ENCODE measurements at places on chromosomes 16 and 17.

DNA sequence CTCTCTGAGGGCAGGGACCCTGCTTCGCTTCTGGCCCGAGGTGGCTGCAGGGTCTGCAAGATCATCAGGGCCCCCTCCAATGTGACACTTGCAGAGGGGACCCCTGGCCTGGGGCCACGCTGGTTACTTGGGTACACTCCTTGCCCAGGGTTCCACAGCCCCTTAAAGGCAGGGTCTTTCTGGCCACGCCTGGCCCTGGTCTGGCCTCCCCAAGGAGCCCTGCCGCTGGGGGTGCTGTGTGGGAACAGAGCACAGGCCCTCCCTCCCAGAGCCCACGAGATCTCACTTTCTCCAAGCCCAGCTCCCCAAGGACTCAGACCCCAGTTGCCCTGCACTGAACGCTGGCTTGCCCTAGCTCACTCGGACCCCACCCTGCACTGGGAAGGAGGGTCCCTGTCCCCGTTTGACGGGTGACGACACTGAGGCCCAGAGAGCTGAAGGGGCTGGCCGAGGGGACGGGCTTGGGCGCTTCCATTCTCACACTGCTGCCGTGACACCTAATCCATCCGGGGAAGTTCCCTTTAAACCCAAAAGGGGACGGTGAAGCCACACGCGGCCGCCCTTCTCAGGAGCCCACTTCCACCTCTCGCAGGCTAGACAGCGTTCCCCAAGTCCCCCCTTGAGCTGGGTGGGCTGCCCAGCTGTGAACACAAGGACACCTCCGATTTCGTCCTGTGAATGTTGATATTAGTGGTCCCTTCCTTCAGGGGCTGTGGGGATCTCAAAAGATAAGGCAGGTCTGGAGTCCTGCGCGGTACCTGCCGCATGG, 26.9 kb upstream of the OSGIN1 start:
- no peak for DNase-seq

DNA sequence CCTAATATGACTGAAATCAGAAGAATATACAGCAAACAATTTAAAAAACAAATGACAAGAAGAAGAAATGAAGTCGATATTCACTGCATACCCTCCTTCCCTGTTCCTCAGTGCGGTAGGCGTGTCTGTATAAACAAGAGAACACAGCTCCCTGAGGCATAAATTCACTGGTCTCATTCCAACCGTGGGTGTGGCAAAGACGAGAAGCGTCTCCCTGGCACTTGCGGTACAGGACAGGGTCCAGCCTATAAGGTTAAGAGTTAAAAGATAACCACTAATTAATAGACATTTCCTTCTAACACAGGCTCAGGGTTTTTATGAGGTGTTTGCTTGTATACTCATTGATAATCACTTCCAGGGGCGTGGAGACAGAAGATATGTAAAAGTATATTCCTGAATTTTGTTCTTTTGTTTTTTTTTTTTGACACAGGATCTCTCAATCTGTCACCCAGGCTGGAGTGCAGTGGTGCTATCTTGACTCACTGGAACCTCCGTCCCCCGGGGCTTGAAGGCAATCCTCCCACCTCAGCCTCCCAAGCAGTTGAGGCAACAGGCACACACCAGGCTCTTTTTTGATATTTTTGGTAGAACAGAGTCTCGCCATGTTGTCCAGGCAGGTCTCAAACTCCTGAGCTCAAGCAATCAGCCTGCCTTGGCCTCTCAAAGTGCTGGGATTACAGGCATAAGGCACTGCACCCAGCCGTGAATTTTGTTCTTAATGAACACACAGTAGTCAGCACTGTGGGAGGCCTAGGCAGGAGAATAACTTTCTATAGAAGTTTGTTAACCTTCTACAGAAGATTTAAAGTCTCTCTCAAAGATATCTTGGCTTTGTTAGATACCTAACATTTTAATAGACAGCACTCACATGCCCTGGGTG, 59.1 kb upstream of the CLEC18B start:
- no peak for DNase-seq

DNA sequence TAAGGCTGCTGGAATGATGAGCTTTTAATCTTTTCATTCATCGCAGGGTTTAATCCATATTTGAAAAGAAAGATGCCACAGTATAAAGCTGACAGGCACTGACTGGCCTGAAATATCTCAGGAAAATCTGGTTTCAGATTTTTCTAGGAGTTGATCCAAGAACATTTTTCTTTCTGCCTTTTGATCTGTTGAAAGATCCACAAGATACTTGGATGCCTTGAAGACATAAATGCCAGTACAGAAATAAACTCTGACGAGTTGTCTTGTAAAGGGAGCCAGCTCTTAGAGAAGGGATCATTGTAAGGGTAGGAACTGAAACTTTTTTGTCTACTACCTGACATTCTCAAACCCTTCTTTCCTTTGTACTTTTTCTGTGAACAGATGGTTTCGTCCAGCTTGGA, 25.4 kb upstream of the KRT20 start:
- DNase-seq = no peak

GRCh38 chr16:30884760-30885159, 9.1 kb downstream of the BCL7C start:
- no peak for DNase-seq

- no peak for DNase-seq
Observed at GRCh38 chr16:2212362-2213324, 2.0 kb upstream of the BRICD5 start.

DNA sequence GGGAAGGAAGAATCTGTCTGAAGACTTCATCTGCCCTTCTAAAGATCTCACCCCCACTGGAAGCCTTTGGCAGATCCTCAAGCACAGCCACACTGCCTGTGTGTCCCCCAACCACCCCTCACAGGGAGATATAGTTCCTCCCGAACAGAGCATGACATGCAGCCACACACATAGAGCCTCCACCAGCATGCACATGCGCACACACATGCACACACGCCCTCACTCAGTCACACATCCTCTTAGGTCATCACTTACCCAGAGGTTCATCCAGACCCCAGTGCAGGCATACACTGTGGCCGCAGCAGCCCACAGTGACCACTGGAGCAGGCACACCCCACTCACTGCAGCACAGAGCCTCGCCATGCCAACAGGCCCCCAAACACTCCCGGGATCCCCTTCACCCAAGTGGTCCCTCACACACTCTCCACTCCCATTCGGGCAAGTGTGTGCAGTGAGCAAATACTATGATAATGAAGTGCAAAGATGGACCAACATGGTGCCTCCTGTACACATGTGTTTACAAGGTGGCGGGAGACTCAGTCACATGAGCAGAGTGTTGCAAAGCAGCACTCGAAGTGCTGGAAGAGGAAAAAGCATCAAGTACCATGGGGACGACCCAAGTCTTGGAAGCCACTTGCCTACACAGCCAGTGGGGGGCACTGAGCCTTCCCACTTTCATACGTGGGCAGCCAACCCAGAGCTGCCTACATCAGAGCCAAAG, 17.0 kb upstream of the SP6 start:
- DNase-seq = no peak

- peak; percentile 91 for DNase-seq
Observed at GRCh38 chr17:70168977-70169708, at the start of gene KCNJ2. KCNJ2 (plus strand) TSS chr17:70169532; CDS start chr17:70175040, 5,508 bp downstream.

DNA sequence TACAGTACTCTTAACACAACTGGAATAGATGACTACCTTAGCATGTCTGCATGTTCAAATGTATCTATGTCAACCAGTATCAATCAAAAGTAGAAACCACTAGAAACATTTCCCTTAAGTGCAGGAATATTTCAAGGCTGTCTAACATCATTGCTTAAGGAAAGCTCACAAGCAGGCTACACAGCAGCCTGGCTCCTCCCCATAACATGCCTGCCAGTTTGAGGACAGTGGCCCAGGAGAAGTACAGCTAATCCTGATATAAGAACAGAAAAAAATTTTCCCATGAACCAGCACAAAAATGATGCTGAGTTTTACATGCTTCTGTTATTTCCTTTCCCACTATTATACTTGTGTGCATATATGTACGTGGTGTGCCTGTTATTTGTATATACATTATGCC, 175.1 kb downstream of the MYO1D start:
- no peak for DNase-seq

DNA sequence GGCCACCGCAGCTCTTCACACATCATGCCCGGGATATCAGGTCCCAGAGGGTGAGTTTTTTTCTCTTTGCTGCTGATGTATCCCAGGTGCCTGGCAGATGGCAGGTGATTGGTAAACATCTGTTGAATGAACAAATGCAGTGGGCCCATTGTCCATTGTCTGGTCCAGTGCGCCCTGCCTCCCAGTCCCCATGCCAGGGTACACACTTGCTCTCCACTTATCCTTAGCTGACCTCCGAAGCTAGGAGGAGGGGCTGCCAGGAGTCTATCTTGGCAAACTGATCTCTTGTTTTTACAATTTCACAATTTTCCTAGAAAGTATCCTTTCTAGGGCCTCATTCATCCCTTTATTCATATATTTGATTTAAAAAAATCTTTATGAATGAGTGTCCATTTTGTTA, 196.0 kb downstream of the RAB11FIP4 start:
- no peak for DNase-seq

DNA sequence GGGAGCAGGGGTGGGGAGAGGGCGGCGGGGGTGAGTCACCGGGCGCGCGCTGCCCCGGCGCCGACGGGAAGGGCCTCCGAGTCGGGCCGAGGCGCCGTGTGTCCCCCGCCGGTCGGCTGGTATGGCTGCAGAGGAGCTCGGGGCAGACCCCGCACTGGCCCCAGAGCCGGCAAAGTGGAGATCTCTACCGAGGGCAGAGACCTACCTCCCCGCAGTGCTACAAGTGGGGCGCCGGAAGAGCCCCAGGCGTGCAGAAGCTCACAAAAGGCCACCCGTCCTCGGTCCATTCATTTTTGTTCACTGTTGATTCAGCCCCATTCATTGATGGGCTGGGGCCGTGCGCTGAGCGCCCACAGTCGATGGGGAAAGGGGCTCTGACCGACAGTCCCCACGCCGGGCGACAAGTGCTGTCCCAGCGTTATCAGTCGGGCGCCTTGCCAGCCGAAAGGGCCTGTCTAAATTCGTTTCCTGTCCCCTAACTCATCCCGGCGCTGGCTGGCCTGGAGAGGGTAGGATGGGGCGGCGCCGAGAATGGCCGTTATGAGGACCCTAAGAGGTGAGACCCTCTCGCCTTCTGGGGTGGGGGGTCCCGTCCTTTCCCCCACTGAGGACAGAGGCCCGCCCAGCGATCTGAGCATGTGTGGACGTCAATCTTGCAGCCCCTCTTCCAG, 709 bp upstream of the ENO3 start:
- DNase-seq = peak; percentile 42

DNA sequence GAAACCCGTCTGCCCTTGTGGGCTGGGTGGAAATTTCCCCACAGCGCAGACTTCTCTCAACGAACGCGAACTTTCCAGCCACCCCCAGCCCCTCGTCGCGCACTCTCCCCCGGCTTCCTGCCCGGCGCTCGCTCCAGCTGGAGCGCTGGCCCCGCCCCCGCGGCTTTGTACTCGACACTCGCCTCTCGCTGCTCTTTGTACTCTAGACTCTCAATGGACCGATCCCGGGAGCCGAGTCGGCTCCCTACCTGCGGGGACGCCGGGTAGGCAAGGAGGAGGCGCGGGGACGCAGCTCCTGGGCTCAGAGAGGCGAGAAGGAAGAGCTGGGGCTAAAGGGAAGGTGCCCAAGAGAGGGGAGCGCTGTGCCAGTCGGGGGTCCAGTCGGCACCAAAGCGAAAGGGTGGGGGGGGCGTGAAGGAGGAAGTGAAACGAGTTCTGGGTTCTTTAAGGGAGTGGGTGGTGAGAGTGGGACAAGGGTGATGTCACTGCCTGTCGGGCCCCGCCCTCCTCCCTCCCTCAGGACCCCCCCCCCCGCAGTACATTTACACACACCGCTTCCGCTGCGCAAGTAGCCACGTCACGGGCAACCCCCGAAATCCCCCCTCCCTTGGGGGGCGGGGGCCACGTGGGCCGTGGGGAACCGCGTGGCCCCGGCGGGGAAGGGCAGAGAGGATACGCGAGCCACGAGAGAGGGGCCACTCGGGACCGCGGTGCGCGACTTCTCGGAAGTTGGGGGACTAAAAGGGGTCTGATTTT, 9.7 kb downstream of the KDM6B start:
- DNase-seq = peak; percentile 88

GRCh38 chr17:73396431-73397277, 84.9 kb upstream of the CDC42EP4 start:
- peak; percentile 23 for DNase-seq

DNA sequence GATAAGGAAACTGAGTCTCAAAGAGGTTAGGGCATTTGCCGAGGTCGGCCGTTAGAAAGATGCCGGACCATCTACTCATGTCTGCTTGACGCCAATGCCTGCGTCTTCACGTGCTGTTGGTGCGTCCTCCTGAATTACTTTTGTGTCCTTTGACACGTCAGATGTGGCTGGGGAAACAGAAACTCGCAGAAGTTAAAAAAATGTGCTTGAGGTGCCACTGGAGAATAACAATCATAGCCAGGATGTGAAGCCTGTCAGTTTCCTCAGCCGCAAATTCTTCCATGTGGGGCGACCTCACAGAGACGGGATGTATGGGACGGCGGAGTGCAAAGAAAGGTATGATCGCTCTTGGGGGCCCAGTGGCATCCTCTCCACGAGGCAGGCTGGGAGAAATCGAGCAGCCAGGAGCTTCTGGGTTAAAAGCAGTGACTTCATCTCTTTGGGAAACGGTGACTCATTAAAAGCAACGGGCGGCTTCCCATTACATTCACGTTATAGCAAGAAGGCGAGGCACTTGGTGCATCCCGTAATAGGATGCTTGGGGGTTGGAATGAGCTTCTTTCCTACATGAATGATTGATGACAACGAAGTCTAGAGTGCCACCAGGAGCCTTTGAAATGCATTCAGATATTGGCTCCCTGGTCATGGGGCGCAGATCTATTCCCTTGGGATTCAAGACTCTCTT, 67.8 kb downstream of the BMERB1 start:
- DNase-seq = no peak

DNA sequence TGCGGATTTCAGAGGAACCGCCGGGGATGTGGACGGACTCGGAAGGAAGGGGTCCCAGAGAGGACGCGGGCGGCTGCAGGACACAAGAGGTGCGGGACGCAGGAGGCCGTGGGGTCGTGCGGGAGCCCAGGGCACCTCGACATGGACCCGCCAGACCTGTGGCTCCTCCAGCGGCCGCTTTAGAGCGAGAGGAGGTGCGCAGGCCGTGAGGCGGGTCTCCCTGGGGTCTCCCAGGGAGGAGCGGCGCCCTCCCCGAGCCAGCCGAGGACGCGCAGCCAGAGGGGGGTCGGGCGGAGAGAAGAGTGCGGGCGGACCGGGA, 6.8 kb upstream of the FLYWCH1 start:
- DNase-seq = no peak

DNA sequence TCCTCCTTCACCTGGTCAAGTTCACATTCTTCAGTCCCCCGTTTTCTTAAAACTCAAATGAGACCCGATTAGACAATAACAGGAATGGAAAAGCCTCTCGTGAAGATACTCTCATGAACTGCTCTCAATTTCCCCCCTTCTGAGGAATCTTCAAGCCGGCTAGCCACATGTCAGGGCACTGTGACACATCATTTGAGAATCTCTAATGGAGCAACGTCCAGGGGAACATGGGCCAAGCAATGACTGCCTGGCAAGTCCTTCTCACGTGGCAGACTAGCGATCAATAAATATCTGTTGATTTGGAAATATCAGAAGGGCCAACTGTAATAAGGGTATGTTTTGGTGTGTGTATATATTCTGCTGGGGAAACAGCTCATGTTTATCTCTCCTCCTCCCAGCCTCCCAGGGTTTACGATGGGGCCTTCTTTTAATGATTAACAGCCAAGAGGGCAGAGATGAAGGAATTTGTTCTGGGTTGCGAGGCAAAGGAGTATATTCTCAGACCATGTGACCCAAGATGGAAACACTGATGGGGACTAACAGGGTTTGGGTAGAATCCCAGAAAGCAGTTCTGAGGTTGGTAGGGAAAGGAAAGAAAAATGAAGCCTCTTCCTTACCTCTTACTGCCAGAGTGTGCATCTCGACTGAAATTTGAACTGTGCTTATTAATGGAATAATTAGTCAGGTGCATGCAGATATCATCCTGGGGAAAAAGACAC, 21.4 kb downstream of the TTLL6 start:
- DNase-seq = no peak

- no peak for DNase-seq
Observed at GRCh38 chr16:10599626-10600025, 19.2 kb upstream of the EMP2 start.

Data from NCI-H510A treated with DMSO at 0.1 percent for 48 hours (cell line).